Epithelial cell of esophagus (primary cell): ENCODE measurements at places on chromosomes 11 and 22.

- peak; percentile 75 for DNase-seq
Observed at GRCh38 chr11:74453373-74453975, 13.9 kb downstream of the KCNE3 start.

DNA sequence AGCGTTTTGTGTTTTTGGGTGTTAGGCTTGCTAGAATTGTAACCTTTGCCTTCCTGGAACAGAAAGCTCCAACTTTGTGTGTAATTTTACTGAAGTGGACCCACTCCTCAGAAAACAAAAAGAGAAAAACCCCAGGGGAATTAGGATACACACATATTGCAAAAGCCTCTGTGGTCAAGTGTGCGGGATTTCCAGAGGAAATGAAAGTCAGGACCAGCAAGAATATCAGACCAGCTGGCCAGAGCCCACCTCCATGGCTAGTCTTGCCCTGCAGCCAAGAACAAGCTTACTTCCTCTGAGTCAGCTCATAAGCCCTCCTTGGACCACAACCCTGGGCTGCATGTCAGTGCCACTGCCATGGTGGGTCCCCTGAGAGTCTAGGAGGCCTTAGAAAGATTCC, 37.0 kb upstream of the FTH1 start:
- no peak for DNase-seq

DNA sequence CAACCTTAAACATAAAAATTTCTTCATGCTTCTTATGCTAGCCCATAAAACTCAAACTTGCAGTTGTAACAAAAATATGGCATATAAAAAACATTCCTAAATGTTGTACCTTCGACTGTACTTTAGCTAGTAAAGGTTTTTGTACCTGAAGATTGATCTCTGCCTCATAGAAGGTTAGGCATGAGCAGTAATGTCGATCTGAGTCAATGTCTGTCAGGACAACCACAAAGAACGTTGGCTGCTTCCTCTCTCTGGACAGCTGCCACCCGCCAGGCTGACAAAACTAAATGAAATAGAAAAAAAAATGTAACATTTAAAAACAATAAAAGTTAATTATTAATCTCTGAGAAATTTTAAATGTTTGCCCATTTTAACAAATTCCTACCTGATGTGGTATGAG, 251.3 kb downstream of the SBF2 start:
- no peak for DNase-seq

DNA sequence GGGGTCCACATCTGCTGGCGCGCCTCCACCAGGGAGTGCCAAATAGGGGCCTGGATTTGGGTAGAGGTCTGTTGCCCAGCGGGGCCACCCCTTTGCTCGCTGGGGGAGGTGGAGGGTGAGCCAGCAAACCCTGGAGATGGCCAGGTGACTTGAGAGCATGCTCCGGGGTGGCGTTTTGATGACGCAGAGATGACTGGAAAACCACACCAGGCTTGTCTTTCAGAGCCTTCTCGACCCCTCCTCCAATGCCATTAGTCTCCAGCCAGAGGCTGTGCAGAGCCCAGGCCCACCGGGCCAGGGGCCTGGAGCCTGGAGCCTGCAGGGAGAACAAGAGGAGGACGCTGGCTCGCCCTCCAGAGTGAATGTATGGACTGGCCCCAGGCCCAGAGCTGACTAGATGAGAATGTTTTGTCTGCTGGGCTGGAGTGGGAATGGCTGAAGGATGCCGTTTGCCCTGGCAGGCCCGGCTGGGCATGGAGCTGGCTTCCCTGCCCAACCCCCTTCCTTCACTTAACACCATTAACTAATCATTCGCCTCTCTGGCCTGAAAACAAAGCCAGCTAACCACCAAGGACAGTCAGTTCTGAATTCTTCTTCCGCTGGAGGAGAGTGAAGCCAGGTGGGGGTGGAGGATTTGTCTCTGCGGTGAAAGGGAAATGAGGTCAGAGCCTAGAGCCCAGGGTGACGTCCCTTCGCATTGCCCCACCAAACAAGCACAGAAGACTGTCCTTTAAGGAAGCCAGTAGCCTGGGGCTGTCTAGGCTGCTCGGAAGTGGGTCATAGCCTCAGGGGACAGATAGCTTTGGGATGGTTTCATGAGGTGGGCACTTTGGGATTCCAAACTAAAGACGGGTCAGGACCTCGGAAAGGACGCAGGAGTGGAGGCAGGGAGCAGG, 1.6 kb upstream of the MCAM start:
- DNase-seq, result peak; percentile 86

GRCh38 chr11:33214767-33215166, 42.4 kb upstream of the HIPK3 start:
- no peak for DNase-seq
